Stimulated activated CD8-positive, alpha-beta memory T cell treated with anti-CD3 and anti-CD28 coated beads, Interleukin-15, amount 100 ng/mL, for 1 hour (primary cell): ENCODE measurements at places on chromosomes 1 and 21.

GRCh38 chr1:228070173-228070572 lies 12.3 kb upstream of the ARF1 start:
- no peak for DNase-seq

DNA sequence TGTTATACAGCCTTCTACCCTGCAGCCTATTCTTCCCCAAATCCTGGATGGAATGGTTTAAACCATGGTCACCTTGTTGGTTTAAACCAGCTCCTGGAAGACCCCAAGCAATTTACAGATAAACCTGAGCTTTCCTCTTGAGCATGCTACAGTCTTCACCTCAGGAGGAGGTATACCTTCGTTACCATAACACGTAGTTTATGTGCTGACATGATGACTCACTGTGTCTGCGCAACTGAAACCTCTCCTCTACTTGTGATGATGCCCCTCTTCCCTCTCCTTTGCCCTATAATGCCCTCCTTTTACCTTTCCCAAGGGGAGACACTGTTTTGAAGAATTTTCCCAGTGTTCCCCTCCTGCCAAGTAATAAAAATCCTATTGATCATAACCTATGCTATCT lies 457.3 kb upstream of the RGS18 start:
- DNase-seq: no peak

- no peak for DNase-seq
These were observed 26.9 kb downstream of the NRIP1 start for GRCh38 chr21:15037900-15038293.

DNA sequence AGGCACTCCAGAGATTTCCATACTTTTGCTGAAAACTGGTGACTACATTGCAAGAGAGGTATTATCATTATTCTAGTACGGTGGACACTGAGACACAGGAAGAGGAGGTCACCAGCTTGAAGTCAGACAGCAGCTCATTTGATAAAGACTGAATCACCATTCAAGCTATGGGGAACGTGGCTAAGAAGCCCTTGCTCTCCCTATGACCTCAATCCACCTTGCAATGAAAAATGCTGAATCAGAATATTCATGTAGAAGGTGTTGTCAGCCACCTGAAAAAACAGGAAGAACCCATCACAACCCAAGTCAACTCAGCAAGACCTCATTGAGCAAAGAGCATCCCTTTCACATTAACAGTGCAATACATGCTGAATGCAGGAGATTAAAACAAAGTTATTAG lies 59.0 kb upstream of the FGGY start:
- no peak for DNase-seq

- no peak for DNase-seq
These were observed 13.6 kb downstream of the MTR start for GRCh38 chr1:236808564-236809130.

- DNase-seq: no peak
These were observed 117.7 kb downstream of the FGGY start for GRCh38 chr1:59414406-59415133.

GRCh38 chr1:2821966-2822620 lies 20.6 kb upstream of the TTC34 start:
- no peak for DNase-seq

GRCh38 chr1:213247038-213247437 lies 196.0 kb downstream of the RPS6KC1 start:
- no peak for DNase-seq

DNA sequence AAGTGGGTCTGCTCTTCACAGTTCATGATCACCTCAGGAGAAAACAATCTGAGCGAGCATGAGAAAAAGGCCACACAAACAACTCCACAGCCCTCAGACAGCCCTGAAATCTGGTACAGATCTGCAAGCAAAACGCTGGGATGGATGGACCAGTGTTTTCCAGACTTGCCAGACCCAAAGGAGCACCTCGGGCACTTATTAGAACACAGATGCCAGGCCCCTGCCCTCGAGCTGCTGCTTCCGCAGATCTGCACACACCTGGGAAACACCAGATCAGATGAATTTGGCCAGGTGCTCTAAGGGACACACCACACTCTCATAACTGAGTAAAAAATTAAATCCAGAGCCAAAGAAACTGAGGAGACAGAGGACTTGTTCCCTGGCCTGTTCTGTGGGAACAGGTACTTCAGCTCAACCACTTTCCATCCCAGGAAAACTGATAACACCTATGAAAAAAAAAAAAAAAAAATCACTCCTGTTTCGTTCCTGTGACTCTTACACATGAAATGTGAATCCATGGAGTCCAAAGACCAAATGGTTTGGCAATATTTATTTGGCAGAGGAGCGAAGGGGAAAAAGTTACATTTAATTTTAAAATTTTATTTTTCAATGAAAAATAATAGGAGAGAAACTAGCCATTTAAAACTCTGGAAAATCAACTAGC lies 202.9 kb upstream of the ESRRG start:
- DNase-seq: no peak

GRCh38 chr1:228088586-228089498 lies 6.3 kb downstream of the ARF1 start:
- DNase-seq: no peak

- DNase-seq: no peak
These were observed 32.9 kb upstream of the UTS2 start for GRCh38 chr1:7885513-7886404.

DNA sequence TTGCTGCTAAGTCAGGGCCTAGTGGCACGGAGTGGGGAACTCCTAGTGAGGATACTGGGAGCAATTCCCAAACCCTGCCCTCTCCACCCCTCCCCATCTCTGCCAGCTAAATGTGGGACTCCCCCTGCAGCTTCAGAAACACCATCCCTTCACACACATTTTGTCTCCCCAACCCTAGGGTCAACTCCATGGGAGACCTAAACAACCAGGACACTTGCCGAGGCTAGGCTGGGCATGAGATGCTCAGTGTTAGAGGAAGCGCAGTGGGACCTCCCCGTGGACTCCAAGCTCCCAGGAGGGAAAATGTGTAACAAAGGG lies 1.5 kb downstream of the RNF186 start:
- DNase-seq: no peak

DNA sequence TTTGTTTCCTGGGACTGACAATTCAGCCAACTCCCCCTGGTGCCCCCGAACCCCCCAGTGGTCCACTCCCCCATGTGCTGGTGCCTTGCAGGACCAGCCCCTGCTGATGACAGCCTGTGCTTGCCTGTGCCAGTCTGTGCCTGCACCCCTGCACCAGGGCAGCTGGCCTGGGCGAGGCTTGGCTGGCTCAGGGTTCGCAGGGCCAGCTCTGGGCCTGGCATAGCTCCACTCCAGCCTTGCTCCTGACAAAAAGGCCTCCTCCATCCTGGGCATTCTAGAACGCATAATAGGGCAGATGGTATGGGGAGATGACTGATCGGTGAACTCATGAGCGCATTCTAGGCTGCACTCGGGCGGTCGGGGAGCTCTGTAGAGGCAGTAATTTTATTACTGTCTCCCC lies 5.4 kb downstream of the CNTN2 start:
- no peak for DNase-seq

DNA sequence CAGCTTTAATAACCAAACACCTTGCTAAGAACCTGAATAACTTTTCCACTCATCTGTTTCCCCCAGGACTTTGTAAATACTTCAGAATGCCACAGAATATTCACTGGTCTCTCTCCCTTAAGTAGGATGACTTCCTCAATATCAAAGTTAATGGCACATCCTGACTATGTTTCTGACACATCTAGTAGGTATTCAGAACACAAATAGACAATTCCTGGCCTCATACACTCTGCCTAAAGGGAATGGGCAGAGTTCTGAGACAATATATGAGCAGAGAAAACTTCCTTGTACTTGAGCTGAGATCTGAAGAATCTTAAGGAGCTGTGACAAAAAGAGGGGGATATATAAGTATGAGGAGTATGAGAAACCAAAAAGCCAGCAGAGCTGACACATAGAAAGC lies 34.8 kb downstream of the ANKRD13C start:
- DNase-seq: no peak

DNA sequence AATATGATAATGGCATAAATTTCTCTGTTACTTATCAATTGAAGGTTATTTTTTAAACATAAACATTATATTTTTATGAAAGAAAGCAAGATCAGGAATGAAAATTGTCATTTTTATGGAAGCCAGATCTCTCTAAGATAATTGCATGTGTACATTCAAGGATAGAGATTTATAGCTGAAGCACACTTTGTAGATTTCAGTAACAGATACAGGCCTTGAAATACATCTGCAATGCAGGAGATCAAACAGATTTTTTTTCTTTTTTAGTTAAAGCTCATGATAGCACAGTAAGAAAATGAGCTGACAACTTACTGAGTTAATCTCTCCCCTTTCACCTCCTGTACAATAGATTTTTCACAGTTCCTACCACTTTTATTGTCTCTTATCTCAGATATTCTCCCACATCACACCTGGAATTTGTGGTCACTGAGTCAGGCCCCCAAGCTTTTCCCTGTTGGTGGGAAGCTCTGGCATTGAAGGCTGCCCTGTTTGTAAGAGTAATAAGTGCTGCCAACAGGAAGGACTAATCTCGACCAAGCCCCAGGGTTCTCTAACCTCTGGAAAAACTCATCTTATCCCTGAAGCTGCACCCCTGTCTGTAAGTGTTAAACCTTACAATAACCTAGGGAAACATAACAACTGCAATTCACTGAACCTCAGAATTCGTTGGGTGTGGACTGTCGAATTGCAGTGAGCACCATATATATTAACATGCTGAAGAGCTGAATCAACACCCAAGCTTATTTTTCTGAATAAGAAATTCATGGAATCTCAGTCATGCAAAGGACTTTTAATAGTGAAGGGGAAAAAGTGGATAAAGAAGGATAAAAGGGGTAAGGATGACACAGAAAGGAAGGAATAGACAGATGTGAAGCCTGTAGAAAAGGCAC lies 599.0 kb downstream of the LMO4 start:
- no peak for DNase-seq

DNA sequence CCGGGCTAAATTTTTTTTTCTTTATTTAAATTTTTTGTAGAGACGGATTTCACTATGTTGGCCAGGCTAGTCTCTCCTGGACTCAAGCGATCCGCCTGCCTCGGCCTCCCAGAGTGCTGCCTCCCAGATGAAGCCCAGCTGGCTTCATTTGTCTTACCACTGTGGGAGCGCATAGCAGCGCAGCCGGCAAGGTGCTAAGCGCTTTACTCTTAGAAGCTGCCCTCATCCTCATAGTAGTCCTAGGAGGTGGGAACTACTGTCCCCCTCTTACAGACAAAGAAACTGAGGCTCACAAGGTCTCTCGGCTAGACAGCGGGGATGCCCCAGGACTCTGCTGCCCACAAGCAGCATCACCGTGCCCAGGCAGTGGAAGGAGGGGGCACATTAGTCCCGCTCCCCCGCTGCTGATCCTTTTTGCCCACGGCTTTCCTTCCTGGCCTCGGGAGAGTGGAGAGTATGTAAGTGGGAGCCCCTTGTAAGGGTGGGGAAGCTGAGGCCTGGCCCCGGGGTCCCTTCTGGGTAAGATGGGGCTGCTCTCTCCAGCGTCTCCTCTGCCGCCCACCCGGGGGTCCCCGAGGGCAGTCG lies 726 bp downstream of the TMEM54 start:
- no peak for DNase-seq
